Activated CD4-positive, alpha-beta T cell treated with anti-CD3 and anti-CD28 coated beads for 24 hours (primary cell): ENCODE measurements at places on chromosomes 4 and X.

DNA sequence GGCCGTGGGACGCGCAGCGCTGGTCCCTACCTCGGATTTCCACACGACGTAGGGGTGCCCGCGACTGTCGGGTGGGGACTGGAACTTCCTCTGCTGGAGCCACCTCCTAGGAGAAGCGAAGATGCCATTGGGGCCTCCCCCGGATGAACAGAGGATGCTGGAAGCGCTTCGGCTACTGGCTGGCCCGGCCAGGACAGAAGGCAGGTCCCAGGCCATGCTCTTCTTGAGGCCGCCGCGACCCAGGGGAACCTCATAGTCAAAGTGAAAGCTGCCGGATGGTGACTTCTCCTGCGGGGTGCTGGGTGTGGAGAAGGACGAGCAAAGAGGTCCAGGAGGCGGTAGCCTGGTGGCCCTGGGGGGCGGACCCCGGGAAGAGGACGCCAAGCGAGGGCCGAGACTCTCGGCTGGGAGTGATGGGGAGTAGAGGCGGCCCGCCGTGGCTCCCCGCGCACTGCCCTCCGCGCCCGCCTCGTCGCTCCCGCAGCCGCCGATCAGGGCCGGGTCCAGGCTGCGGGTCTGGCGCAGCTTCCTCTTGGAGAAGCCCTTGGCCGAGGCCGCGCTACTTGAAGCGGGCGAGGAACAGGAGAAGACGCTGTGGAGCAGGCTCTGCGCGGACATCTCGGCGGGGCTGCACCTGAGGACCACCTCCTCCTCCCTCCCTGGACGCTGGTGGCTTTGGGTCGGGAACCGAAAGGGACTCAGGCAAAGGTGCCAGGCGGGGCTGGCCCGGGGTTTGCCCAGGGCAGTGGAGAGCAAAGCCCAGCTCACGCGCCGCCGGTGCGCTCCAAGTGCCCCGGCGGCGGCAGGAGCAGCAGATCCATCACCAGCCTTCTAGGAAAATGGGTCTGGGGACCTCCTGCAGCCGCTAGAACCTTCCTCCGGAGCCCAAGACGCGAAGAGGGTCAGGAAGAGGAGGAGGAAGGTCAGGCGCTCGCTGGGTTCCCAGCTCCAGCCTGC, 1.2 kb downstream of the ARHGAP6 start:
- no peak for DNase-seq

- no peak for DNase-seq
These were observed 443.5 kb downstream of the PCDH10 start for GRCh38 chr4:133592591-133592990.

DNA sequence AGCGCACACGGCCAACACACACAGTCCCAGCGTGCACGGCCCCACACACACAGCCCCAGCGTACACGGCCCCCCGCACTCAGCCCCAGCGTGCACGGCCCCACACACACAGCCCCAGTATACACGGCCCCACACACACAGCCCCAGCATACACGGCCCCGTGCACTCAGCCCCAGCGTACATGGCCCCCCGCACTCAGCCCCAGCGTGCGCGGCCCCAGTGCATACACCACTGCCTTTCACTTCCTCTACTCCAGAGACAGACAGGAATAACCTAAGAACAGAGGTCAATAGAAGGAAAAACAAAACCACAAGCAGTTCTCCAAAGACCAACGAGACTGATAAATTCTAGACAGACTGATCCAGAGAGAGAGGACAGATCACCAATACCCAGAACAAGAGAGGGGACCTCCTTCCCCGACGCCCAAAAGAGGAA, 17.1 kb downstream of the GAK start:
- DNase-seq, result no peak

GRCh38 chr4:113844369-113844768, 82.8 kb upstream of the CAMK2D start:
- DNase-seq, result no peak

DNA sequence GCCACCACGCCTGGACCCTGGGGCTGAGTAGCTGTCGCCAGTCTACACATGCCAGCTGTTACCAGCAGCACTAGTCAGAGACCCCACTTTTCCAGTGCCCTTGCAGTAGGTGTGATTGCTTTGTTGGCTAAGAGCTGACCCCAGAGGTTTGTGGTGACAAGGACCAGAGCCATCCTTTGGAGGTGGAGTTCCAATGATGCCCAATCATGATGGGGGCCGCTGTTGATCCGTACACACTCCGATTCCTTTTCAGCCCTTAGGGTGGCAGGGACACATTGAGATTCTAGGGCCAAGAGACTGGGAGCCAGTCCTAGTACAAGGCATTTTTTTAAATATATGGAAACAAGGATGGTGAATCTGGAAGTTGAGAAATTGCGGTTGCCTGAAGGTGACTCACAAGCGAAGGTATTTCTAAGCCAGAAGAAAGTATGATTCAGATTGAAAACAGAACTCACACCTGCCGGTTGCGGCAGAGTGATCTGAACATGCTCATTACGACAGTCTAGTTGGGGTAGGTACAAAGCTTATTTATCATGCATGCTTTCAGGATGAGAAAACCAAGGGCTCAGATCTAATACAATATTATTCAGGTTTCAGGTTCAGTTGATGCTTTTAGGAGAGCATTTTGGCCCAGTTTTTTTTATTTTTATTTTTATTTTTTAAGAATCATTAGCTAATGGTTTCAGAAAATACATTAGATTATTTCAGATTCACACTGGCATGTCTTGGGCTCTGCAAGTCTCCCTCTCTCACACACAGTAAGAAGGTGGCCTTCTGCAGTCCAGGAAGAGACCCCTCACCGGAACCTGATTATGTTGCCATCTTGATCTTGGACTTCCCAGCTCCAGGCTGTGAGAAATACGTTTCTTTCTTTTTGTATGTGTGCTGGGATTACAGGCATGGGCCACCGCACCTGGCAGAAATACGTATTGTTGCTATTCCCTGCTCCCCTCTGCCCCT, 43.4 kb downstream of the SHROOM2 start:
- DNase-seq, result peak; percentile 4

GRCh38 chr4:7160439-7160838, 31.9 kb upstream of the SORCS2 start:
- no peak for DNase-seq

GRCh38 chr4:65089666-65090065, 580.6 kb downstream of the EPHA5 start:
- DNase-seq, result no peak

- no peak for DNase-seq
These were observed 912.5 kb upstream of the TENM3 start for GRCh38 chr4:181330654-181331201.

- no peak for DNase-seq
These were observed 43.7 kb downstream of the IL21 start for GRCh38 chr4:122577189-122577553.

DNA sequence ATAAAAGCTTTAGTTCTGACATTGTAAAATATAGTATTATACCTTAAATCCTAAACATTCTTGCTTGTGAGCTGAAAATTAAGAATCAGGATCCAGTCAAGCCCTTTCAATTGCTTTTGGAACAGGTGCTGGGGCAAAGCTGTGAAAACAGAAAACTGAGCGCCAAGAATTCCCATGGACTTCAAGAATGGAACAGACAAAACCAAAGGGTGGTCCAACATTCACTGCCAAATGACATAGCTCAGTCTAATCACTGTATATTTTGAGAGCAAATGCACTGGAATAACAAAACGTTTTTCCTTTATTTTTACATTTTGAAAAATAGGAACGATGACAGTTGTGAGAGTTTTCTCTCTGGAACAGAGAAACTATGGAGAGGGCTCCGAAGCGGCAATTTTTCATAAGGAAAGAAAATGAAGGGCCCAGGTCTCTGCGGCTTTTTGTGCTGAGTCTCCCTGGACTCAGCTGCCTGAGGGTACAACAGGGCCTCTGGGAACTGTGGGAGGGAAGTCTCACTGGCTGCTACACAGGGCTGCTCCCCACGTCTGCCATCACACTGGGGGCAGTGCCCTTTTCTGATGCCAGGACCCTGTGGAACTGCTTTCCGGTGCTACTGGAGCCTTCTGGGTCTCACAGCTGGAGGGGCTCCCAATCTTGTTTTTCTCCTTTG, 56.0 kb upstream of the BMPR1B start:
- DNase-seq, result no peak

- DNase-seq, result no peak
These were observed 159.6 kb upstream of the ANK2 start for GRCh38 chr4:112889619-112890527.

DNA sequence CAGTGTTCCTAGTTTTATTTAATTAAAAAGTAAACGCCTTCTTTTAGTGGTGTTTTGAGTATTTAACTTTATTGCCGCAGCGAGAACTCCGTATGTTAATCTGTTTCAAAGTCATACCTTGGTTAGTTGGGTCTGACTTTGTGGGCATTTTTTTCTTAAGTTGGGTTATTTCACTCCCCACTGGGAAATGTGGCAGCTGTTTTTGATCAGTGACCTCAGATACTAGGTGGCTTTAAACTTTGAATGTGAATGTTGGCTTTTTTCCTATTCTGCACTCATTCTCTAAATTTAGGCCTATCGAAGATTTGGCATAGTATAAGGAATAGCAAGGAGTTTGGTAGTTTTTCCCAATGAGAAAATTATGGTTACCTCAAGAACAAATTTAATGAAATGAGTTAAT, 85.9 kb downstream of the FIP1L1 start:
- no peak for DNase-seq

- DNase-seq, result no peak
These were observed 31.0 kb downstream of the TMSB4X start for GRCh38 chrX:13005661-13006473.

GRCh38 chrX:56744996-56745395, 16.0 kb downstream of the NBDY start:
- no peak for DNase-seq

- DNase-seq, result no peak
These were observed 115.2 kb downstream of the GABRA2 start for GRCh38 chr4:46274717-46275116.
